ENCODE measurements at places on chromosomes 16 and 17.
A peak's percentile ranks its signal among the peaks of the same experiment; 100 is the strongest.

DNA sequence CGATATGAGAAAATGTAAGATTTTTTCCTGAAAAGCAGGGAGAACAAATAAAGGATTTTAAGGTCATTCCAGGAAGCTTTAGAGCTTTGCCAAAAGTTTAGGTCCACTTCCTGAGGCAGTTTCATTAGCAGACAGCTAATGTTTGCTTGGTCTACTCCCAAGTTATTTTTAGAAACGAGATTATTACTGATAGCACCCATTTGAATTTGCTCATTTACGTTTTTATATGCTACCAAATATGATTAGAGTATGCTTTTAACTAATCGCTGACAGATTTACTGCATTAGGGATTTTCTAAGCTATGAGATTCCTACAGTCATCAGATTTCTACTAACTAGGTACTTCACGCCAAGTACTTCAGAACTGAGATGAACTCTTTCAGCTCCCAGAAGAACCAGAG is 98.1 kb downstream of the WNT3 start:
- no peak overlapping the region for H3K4me3 ChIP-seq
- H3K4me1 ChIP-seq, result no peaks in the 10 kb centered on the region
- H3K27ac ChIP-seq, result no peak overlapping the region
- H3K27me3 ChIP-seq, result no peaks in the 10 kb centered on the region

GRCh38 chr17:41801374-41802271 is 10.1 kb downstream of the P3H4 start:
- H3K36me3 ChIP-seq, result no peaks in the 10 kb centered on the region
- no peaks in the 10 kb centered on the region for H3K27me3 ChIP-seq
- H3K27ac ChIP-seq, result no peak overlapping the region
- H3K4me3 ChIP-seq, result no peak overlapping the region
- H3K4me1 ChIP-seq, result no peaks in the 10 kb centered on the region
- peak; percentile 94 for DNase-seq

GRCh38 chr16:46855389-46855788 is 24.4 kb upstream of the C16orf87 start:
- H3K4me3 ChIP-seq, result no peak overlapping the region
- DNase-seq, result no peak

GRCh38 chr17:12974005-12974531 is 43.8 kb downstream of the ELAC2 start:
- H3K27ac ChIP-seq, result no peak overlapping the region
- H3K36me3 ChIP-seq, result no peaks in the 10 kb centered on the region
- H3K4me1 ChIP-seq, result no peaks in the 10 kb centered on the region

- H3K27me3 ChIP-seq, result no peaks in the 10 kb centered on the region
- no peak for DNase-seq
- H3K4me1 ChIP-seq, result peaks cover 3% of the 10 kb centered on the region
- no peak overlapping the region for H3K4me3 ChIP-seq
- H3K36me3 ChIP-seq, result peaks cover 2% of the 10 kb centered on the region
These were observed 84.3 kb downstream of the CDH11 start for GRCh38 chr16:65037556-65037955.

GRCh38 chr16:20064931-20065330 is 8.8 kb downstream of the GPR139 start:
- H3K36me3 ChIP-seq, result no peaks in the 10 kb centered on the region
- no peaks in the 10 kb centered on the region for H3K4me1 ChIP-seq
- no peak overlapping the region for H3K27ac ChIP-seq

Measured in aorta (tissue), 5 donors.